Natural killer cell treated with Interleukin-12 subunit alpha and Interleukin-12 subunit beta and Interleukin-15 and Interleukin-18, amount 100 ng/mL, for 72 hours (primary cell): ENCODE measurements at places on chromosomes 3 and 15. TPM values are rescaled to one million over a fixed set of nuclear protein-coding genes. Genes with fewer than 3 reads are reported as not detected.

EPHB1 gene
- total RNA-seq, result 0.62 TPM

SLC35A5 gene
- total RNA-seq, result 18.0 TPM

CX3CR1 gene
- total RNA-seq, result 5.8 TPM

CSTA gene
- not detected for total RNA-seq

ARGFX gene
- total RNA-seq, result not detected

SLCO2A1 gene
- not detected for total RNA-seq

ISL2 gene
- 0.73 TPM for total RNA-seq

NR1I2 gene
- not detected for total RNA-seq

DNA sequence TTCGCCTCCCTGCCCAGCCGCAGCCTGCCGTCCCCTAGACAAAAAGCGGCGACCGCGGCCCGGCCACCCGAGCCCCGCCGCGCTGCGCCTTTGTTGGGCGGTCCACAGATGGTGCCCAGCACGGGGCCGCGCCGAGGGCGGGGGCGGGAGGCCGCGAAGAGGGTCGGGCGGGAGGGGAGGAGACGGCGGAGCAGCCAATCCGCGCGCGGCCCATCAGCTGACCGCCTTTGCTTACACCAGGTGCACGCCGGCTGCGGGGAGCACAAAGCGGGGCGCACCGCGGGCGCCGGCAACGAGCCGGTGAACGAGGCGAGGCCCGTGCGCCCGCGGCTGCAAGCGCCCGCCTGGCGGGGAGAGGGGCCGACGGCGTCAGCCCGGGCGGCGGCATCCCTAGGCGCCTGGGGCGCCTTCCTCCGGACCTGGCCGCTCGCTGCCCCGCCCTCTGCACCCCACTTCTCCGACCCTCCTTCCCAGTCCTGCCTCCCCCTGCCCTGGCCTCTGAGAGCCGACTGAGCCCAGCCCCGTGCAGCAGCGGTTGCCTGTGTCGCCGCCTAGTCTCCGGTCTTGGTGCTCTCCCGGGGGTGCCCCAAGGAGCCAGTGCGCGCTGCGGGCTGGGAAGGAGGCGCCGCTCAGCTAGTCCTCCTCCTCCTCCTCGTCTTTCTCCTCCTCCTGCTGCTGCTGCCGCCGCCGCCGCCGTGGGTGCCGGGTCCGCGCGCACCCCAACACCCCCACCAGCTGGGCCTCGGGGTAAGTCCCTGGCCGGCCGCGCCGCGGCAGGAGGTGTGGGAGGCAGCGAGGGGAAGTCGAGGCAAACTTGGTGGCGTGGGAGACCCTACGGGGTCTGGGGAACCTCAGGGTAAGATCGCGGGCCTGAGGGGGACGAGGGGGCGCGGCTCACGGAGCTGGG lies at the start of gene LRRN1:
TSS of gene LRRN1 (plus strand) at position 259 of the 907 bp plus-strand sequence. CDS start 45,211 bp downstream, outside the sequence.
- peak; percentile 66 for DNase-seq

DNA sequence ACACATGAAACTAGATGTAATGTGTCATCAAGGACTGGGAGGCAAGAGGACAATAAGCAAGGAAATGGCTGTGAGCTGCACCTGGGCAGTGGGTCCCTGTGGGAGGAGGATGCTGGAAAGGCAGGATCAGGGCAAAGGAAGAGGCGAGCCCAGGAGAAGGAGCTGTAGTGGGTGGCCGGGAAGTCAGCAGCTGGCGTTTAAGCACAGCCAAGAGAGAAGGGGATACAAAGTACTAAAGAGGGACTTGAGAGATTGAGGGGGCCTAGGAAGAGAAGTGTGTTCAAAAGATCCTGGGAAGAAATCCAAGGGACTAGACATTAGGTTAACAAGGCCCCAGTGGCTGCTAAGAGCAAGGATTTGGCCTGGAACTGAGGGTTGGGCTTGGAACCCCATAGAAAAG lies 188.5 kb upstream of the SLC24A5 start:
- DNase-seq, result no peak

- no peak for DNase-seq
These were observed 445.3 kb downstream of the NAALADL2 start for GRCh38 chr3:175304404-175304803.

- DNase-seq, result no peak
These were observed 26.8 kb downstream of the CCRL2 start for GRCh38 chr3:46433841-46434240.

DNA sequence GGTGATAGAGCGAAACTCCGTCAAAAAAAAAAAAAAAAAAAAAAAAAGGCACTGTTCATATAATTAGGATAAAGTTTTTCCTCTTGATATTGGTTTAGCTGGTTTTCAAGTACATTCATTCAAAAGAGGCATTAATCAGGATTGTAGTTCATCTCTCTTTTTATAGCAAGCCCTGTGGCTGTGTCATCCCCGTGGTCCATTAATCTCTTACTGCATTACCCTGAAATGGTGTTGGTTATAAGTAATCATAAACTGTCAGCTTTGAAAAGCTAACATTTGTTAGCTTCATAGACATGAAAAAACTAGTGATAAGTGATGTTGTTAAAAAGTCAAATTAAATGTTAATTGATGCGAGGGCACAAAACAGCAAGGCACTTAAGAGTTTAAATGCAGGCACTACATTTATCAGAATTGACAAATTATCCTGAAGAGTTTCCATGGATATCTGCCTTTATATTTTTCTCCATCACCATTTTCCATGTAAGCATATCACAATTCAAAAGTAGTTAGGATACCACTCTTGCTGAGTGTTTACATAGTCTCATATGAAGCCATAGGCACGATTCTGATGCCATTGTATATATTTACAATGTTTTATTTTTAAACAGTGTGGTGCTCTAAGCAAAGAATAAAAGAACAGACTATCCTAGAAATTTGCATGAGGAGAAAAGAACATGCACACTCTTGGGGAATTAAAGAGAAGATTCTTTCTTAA lies 193.1 kb downstream of the OTOL1 start:
- DNase-seq, result no peak

DNA sequence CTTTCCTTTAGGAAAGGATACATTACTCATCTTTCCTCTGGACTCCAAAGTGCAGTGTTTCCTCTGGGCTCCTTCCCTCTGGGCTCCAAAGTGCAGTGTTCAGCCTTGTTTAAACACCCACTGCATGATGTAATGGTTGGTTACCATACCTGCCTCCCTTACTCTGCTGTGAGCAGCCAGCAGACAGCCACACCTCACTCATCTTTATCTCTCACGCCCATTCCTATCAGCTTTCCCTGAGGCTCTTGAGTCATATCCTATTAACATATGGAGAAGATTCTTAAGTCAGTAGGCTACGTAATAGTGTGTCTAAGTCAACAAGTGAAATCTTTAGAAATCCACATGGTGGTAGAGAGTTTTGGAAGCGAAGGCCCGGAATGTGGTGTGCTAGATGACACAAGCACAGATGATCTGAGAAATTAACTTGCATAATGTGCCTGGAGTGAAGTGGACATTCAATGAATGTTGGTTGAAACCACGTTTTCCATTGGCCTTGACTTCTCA lies 97.2 kb upstream of the CTNNB1 start:
- no peak for DNase-seq

DNA sequence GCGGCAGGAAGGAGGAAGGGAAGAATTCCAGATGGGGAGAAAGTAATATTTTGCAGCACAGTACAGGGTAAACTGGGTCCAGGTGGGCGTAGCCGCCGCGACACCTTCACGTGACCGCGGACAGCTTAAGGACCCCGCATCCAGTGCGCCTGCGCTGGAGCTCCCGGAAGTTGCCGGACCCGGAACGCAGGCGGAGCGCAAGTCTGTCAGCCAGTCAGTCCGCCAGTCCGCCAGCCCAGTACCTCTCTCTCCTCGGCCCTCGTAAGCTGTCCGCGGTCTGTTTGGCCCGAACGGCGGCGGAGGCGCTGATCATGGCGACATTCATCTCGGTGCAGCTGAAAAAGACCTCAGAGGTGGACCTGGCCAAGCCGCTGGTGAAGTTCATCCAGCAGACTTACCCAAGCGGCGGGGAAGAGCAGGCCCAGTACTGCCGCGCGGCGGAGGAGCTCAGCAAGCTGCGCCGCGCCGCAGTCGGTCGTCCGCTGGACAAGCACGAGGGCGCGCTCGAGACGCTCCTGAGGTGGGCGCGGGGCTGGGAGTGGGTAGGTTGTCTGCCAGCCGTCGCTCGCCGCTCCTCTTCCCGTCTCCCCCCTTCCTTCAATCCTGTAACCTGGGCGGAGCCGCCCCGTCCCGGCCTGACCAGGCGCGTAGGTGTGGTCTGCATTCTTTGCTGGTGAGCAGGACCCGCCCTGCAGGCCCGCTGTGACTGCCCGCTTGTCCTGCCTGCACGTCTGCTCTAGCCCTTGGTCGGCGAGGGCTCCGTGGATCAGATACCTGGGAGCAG lies at the start of gene PDCD6IP:
TSS of gene PDCD6IP (plus strand) at position 213 of the 784 bp plus-strand sequence. CDS start at position 312, 99 bp downstream.
- DNase-seq, result peak; percentile 94

DNA sequence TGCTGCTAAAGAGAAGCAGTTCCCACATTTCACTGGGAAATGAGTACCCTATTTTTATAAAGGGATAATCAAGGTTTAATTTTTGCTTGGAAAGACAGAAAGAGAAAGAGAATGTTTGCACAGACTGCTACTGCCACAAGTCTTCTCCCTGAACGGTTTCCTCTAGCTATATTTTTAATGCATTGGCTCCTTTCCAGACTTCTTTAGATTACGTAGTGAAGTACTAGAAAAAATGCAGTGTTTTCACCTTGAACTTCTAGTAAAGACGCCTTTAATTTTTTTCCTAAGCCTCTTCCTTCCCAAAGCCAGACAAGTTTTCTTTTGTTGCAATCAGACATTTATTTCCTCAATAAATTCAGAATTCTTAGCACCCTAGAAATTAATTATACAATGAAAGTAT lies 248.3 kb upstream of the CCDC54 start:
- DNase-seq, result no peak

GRCh38 chr3:166367947-166368533 lies 530.8 kb upstream of the BCHE start:
- DNase-seq, result no peak

- peak; percentile 72 for DNase-seq
These were observed 222.8 kb upstream of the TPRG1 start for GRCh38 chr3:188948997-188949389.

DNA sequence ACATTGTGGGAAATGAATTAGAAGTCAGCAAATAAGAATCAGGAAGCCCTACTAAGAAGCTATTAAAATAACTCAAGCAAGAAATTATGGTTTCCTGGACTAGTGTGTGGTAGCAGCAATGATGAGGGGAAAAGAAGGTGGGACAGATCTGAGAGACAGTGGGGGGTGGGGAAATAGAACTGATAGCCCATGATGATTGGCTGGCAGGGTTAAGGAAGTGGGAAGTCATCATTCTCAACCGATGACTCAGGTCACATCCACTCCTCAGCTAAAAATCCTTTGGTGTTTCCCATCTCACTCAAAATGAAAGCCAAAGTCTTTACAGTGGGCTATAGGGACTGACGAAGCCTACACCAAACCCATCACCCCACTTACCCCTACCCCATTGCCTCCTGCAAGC lies 153.9 kb upstream of the ARHGEF26 start:
- no peak for DNase-seq

GRCh38 chr3:192409838-192410683 lies 317.3 kb downstream of the FGF12 start:
- DNase-seq, result no peak

- DNase-seq, result no peak
These were observed 6.1 kb upstream of the GJD2 start for GRCh38 chr15:34760909-34761308.

- DNase-seq, result no peak
These were observed 245.1 kb downstream of the XXYLT1 start for GRCh38 chr3:195025884-195026200.

GRCh38 chr3:162641907-162642306 lies 1145.3 kb downstream of the OTOL1 start:
- DNase-seq, result no peak

DNA sequence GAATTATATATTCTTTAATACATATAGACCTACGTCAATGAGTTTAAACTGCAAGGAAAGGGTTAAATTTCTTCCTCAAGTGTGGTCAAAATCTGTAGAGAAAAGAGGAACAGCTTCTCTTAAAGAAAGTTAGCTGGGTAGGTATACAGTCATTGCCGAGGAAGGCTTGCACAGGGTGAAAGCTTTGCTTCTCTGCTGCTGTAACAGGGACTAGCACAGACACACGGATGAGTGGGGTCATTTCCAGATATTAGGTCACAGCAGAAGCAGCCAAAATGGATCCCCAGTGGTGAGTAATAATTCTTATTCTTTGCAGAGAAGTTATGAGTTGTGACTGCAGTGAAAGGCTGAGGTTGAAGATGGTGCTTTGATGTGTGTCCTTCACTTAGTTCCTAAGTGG lies at the start of gene CD86:
TSS of gene CD86 (plus strand) at position 148 of the 400 bp plus-strand sequence. CDS start at position 276, 128 bp downstream.
- DNase-seq, result no peak

DNA sequence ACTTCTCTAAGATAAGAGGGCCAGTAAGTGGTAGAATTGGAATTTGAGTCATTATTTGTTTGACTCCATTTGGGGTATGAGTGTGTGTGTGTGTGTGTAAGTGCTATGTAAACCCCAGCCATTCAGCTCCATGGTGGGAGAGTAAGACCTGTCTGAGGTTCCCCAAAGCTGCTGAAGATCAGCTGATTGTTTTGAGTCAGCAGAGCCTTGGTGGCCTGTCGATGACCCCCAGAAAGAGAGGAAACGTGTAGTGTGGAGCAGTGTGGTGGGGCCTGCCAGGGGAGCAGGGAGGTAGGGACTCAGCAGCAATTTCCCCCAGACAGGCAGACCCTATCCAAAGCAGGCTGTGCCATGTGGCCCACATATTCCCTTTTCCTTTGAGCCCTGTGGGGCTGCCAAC lies 5.3 kb downstream of the DVL3 start:
- DNase-seq, result no peak

GRCh38 chr3:62708638-62709373 lies 166.4 kb downstream of the CADPS start:
- DNase-seq, result no peak

- no peak for DNase-seq
These were observed 12.1 kb upstream of the SIAH2 start for GRCh38 chr3:150775001-150775599.

DNA sequence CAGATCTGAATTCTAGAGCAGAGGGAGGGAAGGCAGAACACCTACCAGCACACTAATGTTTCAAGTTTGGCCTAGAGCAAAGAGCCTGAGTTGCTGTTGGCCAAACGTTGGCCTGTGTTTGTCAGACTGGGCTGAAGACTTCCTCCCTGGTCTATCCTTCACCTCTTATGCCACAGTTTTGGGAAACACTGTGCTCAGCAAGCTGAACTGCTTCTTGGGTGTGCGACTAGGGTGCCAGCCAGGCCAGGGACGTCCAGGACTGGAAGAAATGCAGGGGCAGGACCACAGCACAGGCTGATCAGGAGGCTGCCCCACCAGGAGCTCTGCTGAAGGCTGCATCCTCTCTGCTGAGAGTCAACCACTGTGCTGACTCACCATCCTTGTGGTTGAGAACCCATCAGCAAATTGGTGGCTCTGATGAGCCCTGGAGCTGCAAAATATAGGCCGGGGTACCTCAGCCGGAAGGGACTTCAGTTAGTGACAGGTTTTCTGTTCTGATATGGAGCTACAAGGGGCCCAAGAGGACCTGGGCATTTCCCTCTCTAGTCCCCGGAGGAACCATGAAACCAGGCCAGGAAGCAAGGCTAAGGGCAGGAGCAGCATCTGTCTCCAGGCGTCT lies 131.6 kb upstream of the RASGRP1 start:
- peak; percentile 91 for DNase-seq

GRCh38 chr15:63551400-63551799 lies 45.8 kb upstream of the FBXL22 start:
- no peak for DNase-seq

DNA sequence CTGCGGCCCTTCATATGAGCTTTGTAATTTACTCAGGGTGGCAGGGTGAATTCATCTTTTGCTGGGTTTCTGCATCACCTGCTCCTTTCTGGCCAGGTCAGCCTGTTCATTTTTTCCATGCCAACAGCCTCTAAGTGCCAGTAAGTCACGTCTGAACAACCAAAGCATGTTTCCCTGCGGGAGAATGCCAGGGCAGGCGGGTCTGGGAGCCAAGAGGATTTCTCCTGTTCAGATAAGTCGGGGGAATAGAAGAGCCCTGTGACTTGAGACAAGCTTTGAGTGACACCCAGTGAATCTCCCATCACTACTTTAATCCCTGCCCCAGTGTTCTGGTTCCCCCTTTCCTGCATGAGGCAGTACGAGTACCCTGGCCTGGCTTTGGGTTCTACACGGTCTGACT lies 153.1 kb downstream of the PGPEP1L start:
- no peak for DNase-seq
